ENCODE measurements at places on chromosomes 2 and 18.

GRCh38 chr2:160494201-160494644, 616 bp upstream of the RBMS1 start:
- peak; percentile 3 for ATAC-seq

GRCh38 chr18:28584731-28585130, 407.8 kb upstream of the CDH2 start:
- peak; percentile 85 for ATAC-seq

GRCh38 chr2:10434886-10435819, 13.0 kb downstream of the ODC1 start:
- peak; percentile 87 for ATAC-seq

DNA sequence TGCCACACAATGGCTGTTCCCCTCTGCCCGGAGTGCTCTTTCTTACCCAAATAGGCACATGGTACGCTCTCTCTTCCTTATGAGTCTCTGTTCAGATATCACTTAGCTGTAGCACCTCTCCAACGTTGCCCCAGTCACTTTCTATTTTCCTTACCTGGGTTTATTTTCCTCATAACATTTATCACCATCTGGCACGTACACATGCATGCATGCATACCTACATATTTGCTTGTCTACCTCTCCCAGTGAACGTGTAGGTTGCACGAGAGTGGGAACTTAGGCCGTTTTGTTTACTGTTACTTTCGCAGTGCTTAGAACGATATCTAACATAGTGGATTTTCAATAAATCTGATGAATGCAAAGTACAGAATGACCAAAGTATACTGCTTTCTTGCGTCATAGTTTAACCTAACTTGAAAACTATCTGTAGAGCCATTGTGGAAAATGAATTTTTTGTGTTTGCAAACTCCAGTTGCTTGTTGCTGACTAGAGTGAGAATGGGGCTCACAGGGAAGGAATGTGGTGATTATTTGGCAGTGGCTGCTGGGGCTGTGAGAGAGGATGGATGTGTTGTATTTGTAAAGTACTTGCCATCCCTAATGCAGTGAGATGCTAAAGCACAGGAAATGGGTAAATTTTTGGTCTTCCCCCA, 47.1 kb downstream of the ACSL3 start:
- ATAC-seq: no peak

- ATAC-seq: peak; percentile 11
Observed at GRCh38 chr2:176105078-176105729, 1.9 kb upstream of the HOXD11 start.

DNA sequence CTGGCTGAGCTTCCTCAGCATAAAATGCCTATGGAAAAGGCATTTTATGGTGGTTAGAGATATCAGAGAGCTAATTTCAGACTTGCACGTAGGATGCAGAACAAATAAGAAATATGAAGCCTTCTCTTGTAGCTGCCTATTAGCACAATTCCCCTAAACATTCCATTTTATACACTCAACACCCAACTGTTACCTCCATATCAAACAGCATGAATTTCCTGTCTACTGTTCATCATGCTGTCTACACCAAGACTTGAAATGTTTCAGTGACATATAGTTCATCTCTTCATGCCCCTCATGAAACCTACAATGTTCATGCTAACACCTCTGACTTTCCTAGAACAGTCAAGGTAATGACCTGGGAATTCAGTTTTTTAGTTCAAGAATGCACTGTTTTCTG, 249.9 kb downstream of the PIEZO2 start:
- ATAC-seq: no peak

DNA sequence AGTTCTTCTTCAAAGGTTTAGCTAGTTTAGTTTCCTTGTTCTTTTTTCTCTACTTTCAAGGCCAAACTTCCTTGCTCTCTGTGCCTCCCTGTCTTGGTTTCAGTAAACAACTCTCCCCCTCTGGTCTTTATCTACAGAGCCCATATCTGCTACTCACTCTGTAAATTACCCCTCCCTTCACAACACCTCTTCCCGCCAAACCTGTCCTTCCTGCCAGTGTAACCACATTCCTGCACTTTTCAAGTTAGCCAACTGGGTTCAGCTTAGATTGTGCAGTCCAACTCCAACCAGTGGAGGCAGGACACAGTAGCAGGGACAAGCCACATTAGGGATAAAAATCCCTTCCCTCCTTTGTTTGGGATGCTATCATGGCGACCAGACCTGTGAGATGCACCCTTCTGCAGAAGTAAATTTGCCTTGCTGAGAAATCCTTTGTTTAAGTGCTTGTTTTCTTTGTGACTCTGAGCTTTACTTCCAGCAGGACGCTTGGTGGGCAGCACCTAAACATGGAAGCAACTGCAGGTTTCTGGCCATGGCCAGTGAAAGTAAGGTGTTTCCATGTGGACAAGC, 706.0 kb downstream of the KCNJ3 start:
- ATAC-seq: no peak

- ATAC-seq: no peak
Observed at GRCh38 chr2:14978845-14979244, 346.3 kb downstream of the LRATD1 start.

GRCh38 chr18:47422524-47422923, 171.1 kb upstream of the SKOR2 start:
- no peak for ATAC-seq

GRCh38 chr18:70194227-70194890, 11.1 kb downstream of the RTTN start:
- ATAC-seq: no peak

GRCh38 chr2:28649481-28650265, 102.0 kb upstream of the PPP1CB start:
- peak; percentile 53 for ATAC-seq

DNA sequence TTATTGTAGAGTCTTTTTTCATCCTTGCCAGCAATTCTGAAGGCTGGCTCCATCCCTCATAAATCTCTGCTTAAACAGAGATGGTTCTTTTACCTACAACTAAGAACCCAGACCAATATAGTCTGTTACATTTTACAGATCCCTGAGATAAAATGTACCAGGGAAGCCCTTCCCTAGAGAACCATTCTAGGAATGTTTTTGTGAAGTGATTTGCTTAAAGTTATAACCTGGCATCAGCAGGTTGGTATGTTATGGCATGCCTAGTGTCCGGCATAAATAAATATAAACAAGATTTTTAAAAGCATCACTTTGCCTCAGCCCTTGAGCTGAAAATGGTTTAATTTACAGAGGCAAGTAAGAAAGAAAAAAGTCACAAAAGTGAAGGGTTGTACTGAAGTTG, 18.5 kb upstream of the NPAS2 start:
- ATAC-seq: peak; percentile 81

Data from SK-N-SH treated with all-trans-retinoic acid at 6 μM for 48 hours (cell line).